CD4-positive, alpha-beta T cell treated with Interferon alpha-2 for 1 hour (primary cell): ENCODE measurements at places on chromosomes 7 and 10.

- DNase-seq = no peak
Measured at GRCh38 chr10:117675514-117676055, 133.0 kb downstream of the EMX2 start.

- DNase-seq = no peak
Measured at GRCh38 chr7:105003275-105003674, 10.7 kb upstream of the KMT2E start.

GRCh38 chr10:113135025-113135424, 185.0 kb downstream of the TCF7L2 start:
- no peak for DNase-seq

DNA sequence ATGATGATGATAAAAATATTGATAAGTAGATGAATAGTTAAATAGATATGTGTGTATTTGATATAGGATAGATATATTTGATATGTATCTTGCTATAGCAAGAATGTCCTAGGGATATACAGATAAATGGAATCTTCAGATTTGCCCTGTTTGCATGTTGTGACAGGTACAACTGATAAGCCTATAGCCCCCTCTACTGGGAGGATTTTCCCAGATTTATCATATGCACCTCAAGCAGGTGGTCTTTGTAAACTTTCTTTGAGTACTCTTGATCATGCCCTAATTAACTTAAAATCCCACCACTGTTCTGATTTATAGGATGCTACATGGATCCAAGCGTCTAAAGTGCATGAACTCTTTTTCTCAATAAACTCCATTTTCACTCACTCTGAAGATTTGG, 1050.7 kb downstream of the SORCS3 start:
- no peak for DNase-seq

DNA sequence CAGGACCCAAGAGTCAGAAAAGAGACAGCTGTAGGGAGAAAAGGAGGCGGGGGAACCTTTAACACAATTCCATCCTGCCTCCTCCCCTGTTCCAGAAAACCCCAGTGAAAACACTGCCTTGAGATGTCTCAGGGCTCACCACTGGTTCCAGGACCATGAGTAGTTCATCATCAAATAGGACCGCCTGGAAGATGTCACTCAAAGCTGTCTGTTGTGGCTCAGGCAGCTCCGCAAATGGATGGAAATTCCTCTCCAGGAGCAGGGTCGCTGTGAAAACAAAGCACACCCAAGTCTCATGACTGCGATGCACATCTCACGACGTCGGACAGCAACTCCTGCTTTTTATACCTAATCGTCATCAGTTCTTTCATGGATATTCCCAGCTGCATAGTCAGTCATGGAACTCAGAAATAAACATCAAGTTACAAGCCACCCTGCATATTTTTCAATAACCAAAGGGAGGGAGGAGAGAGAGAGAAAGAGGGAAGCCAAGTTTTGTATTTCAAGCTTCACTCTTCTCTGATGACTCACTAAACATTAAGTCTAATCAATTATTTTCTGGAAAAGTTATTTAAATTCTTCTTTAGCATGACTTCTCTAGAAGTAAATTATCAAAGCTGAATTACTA, 49.2 kb downstream of the GSDME start:
- DNase-seq = no peak

DNA sequence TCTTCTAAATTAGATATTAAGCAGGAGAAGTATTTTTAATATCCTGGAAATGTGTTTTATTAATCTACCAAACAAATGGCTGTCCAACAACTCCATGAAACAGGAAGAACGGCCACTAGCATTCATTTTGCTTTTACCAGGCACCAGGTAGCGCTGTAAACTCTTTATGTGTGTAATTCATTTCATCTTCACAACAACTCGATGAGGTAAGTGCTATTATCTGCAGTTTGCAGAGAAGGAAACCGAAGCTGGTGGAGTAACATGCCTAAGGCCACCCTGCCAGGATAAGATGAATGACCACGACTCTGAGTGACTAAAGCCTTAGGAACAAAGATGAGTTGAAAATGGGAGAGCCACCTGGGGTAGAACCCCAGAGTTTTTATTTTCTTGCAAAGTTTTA, 101.2 kb downstream of the KIAA1217 start:
- no peak for DNase-seq

GRCh38 chr10:77641788-77642397, 4.3 kb upstream of the KCNMA1 start:
- DNase-seq = peak; percentile 34

DNA sequence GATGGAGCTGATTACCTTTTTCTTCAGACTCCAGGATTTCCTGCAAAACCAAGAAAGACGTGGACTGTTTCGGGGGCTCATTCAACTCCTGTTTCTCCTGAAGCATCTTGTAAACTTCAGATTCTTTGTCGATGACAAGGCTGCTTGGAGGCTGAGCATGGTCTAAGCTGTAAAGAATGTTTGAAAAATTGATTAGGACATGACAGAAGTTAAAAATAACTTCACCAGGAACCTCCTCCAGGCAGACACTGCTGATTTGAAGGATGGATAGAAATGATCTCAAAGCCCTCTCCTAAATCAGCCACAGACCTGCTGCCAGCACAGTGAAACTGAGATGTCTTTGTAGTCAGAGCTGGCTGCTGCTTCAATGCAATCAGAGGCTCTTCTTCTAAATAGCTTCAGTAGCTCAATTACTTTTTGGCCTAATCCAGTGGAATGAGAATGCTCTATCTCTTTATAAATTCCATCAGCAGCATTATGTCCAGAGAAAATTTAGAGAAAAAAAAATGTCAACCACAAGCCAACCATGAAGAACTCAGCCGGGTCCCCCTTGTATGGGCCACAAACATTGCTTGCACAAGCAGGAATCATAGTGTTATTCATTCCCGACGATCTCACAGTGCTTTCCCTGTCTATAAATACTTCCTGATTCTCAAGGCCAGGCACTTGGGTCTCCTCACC, 43.5 kb downstream of the PDLIM1 start:
- DNase-seq = no peak

GRCh38 chr10:119762805-119763798, 37.3 kb downstream of the INPP5F start:
- no peak for DNase-seq

DNA sequence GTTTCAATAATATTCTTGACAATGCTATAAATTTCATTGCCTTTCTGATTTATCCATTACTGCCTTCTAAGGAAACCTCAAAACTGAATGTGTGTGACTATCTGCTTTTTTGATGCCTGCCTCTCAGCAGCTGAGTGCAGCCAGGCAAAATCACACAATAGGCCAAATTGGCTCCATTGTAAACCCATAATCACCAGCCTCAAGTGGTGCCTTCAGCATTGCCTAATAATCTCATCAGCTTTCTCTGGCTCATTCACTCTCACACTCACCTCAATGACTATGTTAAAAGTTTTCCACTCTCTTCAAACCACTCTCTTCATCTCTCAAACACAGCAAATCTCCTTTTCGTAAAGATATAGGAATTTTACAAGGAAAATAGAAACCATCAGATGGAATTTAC, 182.5 kb upstream of the COL1A2 start:
- no peak for DNase-seq

DNA sequence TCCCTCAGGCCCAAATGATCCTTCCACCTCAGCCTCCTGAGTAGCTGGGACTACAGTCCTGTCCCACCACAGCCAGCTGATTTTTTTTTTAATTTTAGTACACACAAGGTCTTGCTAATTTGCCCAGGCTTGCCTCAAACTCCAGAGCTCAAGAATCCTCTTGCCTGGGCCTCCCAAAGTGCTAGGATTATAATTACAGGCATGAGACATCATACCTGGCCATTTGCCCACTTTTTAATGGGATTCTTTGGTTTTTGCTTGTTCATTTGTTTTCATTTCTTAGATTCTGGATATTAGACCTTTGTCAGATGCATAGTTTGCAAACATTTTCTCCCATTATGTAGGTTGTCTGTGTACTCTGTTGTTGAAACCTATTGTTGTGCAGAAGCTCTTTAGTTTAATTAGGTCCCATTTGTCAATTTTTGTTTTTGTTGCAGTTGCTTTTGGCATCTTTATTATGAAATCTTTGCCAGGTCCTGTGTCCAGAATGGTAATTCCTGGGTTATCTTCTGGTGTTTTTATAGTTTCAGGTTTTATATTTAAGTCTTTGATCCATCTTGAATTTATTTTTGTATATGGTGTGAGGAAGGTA, 95.2 kb downstream of the GLCCI1 start:
- DNase-seq = no peak

GRCh38 chr10:78944723-78945312, 123.9 kb upstream of the ZMIZ1 start:
- DNase-seq = no peak

DNA sequence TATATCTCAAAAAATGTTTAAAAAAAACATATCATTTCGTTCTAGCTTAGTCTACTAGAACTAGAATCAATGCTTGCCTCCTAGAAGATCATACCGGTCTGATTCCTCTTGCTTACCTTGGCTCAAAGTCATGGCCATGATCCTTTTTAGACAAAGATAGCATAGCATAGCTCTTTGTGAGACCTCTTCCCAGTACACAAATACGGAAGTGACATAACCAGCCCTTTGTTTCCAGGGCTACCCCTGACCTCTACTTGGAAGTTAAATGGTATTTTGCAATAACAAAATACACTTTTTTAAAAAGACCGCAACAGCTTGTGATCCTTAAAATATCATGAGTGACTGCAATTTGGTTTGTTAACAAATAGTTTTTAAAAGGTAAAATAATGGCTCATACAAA, 130.7 kb upstream of the NOBOX start:
- no peak for DNase-seq

GRCh38 chr7:91519241-91520158, 255.3 kb downstream of the FZD1 start:
- no peak for DNase-seq

- no peak for DNase-seq
Measured at GRCh38 chr7:25656581-25657026, 428.3 kb upstream of the NPVF start.

GRCh38 chr7:156386097-156386496, 254.5 kb upstream of the RNF32 start:
- no peak for DNase-seq

GRCh38 chr7:25121599-25121998, 3.5 kb downstream of the CYCS start:
- no peak for DNase-seq

GRCh38 chr10:43064331-43065075, 12.4 kb upstream of the RET start:
- DNase-seq = no peak

GRCh38 chr10:125208854-125209565, 48.6 kb upstream of the CTBP2 start:
- DNase-seq = no peak

- DNase-seq = no peak
Measured at GRCh38 chr10:61078542-61079275, 134.7 kb upstream of the RHOBTB1 start.

DNA sequence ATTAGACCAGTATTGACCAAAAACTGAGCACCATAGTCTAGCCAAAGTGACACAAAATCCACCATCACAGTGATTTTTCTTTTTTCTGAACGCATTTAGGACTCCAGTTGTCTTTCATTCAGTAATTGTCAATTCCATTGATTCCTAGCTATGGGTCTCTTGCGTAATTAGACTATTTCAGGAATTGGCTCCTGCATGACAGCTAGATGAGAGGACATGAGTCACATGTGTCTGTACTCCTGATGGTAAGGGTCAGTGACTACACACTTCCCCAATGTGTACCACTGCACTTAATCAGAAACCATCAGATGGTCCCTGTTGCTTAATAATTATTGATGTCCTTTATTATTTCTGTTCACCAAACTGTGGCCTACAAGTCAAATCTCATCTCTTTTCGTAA, 469.5 kb downstream of the POM121L12 start:
- DNase-seq = no peak

- no peak for DNase-seq
Measured at GRCh38 chr7:45911311-45911710, 9.8 kb downstream of the IGFBP3 start.

- peak; percentile 57 for DNase-seq
Measured at GRCh38 chr7:24965831-24966708, 13.9 kb downstream of the OSBPL3 start.

DNA sequence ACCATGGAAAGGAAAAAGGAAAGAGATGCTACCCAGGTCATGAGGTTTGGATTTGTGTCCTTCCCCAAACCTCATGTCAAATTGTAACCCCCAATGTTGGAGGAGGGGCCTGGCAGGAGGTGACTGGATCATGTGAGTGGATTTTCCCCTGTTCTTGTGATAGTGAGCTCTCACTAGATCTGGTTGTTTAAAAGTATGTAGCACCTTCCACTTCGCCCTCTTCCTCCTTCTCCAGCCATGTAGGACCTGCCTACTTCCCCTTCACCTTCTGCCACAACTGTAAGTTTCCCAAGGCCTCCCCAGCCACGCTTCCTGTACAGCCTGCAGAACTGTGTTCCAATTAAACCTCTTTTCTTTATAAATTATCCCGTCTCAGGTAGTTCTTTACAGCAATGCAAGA, 113.9 kb downstream of the FAM107B start:
- no peak for DNase-seq

- DNase-seq = no peak
Measured at GRCh38 chr7:10688544-10688943, 285.1 kb upstream of the PHF14 start.

DNA sequence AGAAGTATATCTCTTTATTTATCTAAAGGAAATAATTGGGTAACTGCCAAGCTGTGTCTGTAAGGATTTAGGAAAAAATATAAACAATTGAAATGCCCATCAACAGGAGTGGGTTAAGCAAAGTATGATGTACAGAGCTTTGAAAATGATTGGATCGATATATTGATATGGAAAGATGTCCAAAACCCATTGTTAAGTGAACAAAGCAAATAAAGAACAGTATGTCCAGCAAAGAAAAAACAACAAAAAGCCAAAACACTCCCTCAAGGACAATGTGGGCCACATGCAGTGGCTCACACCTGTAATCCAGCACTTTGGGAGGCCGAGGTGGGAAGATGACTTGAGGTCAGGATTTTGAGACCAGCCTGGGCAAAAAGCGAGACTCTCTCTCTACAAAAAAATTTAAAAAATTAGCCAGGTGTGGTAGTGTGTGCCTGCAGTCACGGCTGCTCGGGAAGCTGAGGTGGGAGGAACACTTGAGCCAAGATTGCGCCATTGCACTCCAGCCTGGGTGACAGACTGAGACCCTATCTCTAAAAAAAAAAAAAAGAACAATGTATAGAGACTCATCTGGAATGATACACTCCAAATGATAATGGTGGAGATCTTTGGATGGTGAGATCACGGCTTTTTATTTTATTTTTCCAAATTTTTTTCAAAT, 37.9 kb downstream of the XRCC2 start:
- DNase-seq = no peak

DNA sequence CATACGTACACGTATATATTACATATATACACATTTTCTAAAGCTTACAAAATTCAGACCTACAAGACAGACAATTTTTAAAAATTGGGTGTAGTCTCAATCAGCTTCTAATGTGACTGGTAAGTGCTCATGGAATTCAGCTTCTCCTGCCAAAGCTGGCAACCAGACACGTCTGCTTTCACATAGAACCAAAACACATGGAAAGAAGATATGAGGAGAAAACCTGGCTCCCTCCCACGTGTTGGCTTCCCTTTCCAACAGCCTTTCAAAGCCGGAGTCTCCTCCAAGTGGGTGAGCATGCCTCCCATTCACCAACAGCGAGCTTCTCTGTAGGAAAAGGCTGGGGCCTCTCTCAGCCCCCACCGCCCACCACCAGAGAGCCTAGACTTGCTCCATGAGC, 33.4 kb downstream of the CDCA7L start:
- DNase-seq = no peak
